ENCODE measurements at places on chromosomes 16 and 17. TPM values are rescaled to one million over a fixed set of nuclear protein-coding genes. Genes with fewer than 3 reads are reported as not detected.

HOXB1 gene
- total RNA-seq = not detected

CASKIN1 gene
- 0.41 TPM for total RNA-seq

TERB1 gene
- total RNA-seq = not detected

CYBA gene
- 281 TPM for total RNA-seq

FGF11 gene
- 1.1 TPM for total RNA-seq

SULT1A3 gene
- 8.7 TPM for total RNA-seq

KRT20 gene
- 0.27 TPM for total RNA-seq
